Activated T-helper 1 cell treated with anti-CD3 and anti-CD28 coated beads, Interleukin-2, amount 50 U/mL, for 16 hours (primary cell): ENCODE measurements at places on chromosomes 1 and 21.

DNA sequence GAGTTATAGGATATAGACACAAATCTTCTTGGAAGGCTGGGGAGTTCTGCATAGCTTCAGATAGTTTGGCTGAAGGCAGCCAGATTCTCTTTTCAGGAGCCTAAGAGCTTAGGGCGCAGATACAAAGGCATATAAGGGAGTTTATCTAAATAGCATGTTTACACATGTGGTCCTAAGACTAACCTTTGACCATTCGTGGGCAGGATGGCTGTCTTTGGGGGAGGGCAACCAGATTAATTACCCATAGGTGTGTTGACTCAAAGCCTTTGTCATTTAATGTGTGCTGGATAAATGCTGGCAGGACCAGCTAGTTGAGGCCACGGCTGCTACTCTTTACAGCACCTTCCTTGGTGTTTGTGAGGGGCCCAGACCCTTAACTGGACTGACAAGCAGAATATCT is 71.8 kb downstream of the IER5 start:
- no peak for DNase-seq

GRCh38 chr1:171468120-171468750 is 17.1 kb upstream of the PRRC2C start:
- no peak for DNase-seq

- DNase-seq, result no peak
These were observed 26.0 kb upstream of the KCNK2 start for GRCh38 chr1:215056584-215056983.

- no peak for DNase-seq
These were observed 35.6 kb downstream of the ARID1A start for GRCh38 chr1:26731233-26731902.

- DNase-seq, result no peak
These were observed 204.9 kb upstream of the JUN start for GRCh38 chr1:58988752-58989151.

- DNase-seq, result no peak
These were observed 2.8 kb upstream of the RAP1GAP start for GRCh38 chr1:21671915-21672314.

GRCh38 chr1:2316451-2316961 is 74.8 kb downstream of the MORN1 start:
- DNase-seq, result no peak

- no peak for DNase-seq
These were observed at the start of gene SLC44A3 for GRCh38 chr1:94819945-94820746. Gene SLC44A3 (plus strand): TSS chr1:94820357. CDS start chr1:94820452, 95 bp downstream.

DNA sequence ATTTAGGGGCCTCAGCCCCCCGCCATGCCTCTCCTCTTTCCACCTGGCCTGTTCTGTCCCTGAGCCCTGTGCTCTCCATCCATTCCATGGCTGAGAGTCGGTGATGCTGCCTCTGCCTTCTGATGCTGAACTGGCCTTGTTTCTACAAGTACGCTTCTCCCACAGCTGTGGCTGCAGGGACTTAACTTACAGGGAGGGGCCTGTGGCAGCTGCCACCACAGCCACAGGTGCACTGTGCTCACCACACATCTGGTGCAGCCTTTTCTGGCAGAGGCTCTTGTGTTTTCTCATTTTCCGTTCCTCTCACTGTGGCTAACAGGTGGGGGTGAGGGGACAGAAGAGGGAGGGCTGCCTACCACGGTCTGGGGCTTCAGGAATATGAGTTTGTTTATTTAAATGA is 4.2 kb downstream of the FMO1 start:
- DNase-seq, result no peak

DNA sequence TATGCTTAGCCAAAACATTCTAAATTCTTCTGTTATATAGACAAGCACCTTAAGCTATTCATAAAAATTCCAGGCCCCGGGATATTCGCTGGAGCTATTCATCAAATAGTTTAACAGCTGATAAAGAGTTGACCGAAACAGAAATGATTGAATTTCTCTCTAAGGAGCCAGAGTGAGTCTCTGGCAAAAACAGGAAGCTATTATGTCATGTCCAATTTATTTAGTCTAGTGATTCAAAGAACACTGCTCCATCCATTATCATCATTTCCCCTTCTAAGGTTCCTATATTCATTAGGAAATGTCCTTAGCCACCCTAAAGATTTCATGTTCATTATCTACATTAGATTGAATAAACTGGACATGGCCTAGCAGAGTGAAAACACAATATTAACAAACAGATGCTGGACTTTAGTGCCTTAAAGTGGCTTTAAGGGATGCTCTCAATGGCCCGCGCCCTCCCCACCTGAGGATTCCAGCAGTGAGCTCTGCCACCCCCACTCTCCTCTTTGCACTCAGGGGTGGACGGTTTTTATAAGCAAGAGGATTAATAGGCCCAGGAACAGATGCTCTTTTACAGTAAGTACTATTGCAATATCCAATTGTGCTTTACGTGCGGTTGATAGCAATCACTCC is 122.1 kb upstream of the RGS1 start:
- DNase-seq, result no peak

DNA sequence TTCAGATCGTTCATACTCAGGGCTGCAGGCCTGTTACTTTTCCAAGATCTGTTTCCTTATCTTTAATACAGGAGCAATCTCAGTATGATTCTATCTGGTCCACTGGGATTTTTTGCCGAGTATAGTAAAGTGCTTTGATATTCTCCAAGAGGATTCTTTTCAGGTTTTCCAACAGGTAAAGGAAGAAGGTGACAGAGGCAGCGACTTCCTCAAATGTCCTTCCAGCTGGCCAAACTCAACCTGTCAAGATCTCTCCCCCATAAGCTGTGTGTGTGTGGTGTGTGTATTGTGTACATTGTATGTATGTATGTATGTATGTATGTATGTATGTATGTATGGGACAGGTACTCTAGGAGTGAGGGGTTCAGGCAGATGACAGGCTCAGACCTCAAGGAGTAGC is 1.1 kb downstream of the AKR1A1 start:
- no peak for DNase-seq

DNA sequence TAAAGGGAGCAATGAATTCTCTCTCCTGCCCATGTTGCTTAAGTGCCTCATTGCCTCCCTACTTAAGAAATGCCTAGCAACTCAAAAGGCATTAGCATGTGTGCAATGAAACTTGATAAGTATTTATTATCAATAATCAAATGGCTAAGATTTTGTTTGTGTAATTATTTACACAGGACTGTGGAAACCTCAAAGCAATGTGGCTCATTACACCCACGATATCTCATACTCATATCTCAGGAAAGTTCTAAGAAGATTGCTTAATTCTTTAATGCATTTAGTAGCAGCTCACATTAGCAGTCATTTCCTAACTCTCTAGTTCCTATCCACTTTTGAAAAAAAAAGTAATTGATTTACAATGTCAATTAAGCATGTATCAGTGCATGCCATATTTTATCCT is 253.3 kb downstream of the DUSP10 start:
- no peak for DNase-seq

DNA sequence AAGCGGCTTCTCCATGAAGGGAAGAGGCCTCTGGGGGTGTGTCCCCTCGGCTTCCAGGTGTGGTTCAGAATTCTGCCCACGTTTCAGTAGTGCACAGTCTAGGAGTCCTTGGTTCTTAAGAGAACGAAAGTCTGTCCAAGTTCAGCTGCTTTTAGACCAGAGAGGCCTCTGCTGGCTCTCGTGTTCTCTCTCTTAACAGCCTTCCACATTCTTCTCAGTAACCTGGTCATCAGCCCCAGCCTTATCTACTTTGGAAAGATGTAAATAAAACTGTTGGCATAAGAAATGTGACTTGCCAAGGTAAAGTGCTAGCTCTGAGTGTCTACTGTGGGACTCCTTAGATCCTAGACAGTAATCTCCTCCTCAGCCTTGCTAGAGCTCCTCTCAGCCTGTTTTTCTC is 15.3 kb upstream of the STUM start:
- DNase-seq, result no peak

DNA sequence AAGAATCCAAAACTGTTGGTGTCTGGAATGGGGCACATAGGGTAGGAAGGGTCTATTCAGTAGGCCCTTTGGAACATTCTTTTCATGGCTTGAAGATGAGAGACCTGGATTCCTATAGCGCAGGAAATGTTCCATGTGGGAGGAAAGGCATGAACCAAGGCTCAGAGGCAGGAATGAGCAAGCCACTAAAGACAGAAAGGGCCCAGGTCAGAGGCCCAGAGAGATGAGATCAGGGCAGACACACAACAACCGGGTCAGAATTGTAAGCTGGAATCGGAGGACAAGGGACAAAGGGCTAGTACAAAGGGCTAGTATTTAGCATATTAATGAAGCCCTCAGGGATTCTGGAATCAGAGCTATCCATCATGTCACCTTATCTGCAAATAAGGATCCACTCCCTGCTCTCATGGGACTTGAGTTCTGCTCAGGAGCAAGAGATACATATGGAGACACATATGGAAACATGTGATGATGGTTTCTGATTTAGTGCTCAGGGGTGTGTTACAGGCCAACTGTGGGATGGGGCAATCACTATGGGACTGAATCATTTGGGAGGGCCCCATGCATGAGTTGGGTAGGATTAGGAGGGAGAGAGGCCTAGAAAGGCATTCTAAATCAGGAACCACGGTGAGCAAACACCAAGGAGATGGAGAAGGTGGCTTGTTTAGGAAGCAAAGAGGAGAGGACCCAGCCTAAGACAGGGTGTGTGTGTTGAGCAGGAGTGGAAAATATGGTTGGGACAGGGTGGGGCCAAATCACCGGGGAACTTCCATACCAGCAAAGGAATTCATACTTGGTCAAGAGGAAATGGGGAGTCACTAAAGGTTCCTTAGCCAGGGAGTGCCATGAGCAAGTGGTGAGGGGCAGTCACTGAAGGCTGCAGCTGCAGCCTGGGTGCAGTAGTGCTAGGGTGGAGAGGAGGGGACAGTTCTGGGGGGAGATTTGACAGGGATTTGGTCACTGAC is 8.6 kb downstream of the NECTIN4 start:
- DNase-seq, result no peak

DNA sequence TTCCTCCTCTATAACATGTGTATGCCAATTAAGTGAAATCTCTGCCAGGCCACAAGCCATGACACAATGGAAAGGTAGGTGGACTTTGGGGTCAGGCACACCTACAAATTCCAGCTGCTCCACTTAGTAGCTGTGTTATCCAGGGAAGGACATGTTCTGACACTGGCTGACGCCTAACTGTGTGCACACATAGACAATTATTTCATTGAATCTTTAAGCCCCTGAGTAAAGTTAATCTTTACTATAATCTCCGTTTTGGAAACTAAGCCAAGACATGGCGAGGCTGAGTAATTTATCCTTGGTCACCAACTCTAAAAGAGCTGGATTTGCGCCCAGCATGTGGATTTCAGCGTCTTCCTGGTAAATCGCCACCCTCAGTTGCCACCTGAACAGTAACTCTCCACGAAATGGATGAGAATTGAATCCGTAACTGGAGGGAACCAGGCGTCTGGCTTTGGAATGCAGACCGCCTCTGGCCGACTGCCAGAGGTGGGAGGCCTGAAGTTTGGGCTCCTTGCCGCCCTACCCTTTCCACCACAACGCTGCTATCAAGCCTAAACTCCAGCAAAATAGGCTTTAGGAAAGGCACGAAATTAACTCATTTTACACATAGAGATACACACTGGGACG is 888 bp upstream of the SNRPE start:
- DNase-seq, result no peak

DNA sequence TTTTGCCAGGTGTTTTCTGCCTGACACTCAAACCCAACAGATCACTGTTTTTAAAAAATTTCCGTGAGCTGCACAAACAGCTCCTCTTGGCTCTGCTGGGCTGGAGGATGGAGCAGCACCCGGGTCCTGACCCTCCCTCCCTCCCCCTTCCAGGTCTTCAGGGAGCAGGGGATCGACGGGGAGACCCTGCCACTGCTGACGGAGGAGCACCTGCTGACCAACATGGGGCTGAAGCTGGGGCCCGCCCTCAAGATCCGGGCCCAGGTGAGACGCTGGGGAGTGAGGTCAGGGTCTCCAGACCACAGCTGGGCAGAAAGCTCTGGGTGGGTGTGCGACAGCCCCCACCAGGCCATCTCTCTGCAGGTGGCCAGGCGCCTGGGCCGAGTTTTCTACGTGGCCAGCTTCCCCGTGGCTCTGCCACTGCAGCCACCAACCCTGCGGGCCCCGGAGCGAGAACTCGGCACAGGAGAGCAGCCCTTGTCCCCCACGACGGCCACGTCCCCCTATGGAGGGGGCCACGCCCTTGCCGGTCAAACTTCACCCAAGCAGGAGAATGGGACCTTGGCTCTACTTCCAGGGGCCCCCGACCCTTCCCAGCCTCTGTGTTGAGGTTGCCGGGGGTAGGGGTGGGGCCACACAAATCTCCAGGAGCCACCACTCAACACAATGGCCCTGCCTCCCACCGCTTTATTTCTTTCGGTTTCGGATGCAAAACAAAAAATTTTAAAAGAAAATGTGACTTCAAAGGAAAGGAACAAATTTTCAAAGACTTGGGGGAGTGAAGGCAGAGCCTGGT is 15.3 kb downstream of the NOC2L start:
- no peak for DNase-seq

DNA sequence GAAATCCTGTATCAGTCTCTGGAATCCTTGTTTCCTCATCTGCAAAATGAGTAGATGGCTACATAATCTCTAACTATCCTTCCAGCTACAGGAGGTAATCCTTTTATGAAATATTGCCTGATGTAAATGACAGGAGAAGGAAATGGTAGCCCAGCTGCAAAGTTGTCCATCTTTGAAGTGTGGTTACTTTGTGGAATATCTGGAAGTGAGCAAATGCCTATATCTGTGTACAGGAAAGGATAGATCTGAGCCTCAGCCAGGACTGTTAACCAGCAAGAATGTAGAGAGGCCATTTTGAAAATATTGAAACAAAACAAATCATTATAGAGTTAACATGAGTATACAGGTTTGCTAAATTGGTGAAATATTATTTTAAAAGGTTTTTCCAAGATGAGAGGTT is 74.8 kb upstream of the BMP8A start:
- no peak for DNase-seq

DNA sequence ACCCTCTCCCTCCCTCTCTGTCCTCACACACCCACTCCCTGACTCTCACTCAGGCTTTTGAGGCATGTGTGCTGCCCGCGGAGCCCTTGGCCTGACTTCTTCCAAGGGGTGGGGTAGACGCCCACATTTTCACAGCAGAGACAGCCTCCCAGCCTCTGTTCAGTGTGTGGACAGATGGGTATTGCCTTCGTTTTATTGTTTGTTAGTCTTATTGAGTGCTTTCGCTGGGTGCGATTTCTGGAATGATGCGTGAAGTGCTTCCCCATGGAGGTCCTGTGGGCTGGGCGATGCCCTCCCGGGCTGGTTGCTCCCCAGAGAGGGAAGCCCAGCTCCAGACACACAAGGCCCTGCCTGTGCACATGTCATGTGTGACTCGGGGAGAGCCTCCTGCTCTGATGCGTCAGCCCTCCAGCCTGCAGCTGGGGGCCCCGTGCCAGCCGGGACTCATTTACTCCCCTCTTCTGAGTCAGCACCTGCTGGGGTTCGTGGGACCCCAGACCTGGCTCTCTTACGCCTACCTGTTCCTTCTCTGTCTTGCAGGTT is 14.7 kb downstream of the PDXK start:
- DNase-seq, result no peak
